ENCODE measurements at places on chromosomes 5 and 9.

GRCh38 chr5:138721979-138722378 is 31.2 kb upstream of the CTNNA1 start:
- DNase-seq: no peak

- no peak for DNase-seq
Measured at GRCh38 chr5:180338001-180338707, 15.0 kb downstream of the GFPT2 start.

DNA sequence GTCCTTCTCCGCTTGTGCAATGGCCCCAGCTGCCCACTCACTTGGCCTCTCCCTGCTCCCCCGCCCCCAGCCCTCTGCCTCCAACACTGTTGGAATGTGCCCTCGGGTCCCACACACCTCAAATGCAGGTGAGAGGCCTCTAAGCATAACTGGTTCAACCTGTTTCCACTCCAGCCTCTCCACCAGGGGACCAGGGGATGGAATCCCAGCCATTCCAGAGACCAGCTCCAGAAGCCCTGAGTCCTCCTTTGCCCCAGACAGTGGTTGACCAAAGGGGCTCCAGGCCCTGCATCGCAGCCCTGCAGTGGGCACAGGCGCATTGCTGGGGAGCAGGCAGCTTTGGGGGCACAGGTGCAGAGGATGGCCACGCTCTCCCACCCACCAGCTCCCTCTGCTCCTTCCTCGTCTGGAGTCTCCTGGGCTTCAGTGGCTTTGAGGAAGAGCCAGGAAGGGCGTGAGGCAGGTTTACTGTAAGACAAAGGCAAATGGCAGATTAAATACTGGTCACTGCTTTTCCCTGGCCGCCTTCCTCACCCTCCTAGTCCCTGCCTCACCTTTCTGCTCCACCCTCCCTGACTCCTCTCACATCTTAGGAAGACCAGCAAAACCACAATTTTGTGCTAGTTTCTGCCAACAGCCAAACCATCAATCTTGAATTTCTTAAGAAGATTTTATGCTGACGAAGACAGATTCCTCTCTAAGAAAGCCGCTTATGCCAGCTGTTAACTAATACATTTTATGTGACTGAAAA is 29.1 kb upstream of the IRX2 start:
- DNase-seq: no peak

DNA sequence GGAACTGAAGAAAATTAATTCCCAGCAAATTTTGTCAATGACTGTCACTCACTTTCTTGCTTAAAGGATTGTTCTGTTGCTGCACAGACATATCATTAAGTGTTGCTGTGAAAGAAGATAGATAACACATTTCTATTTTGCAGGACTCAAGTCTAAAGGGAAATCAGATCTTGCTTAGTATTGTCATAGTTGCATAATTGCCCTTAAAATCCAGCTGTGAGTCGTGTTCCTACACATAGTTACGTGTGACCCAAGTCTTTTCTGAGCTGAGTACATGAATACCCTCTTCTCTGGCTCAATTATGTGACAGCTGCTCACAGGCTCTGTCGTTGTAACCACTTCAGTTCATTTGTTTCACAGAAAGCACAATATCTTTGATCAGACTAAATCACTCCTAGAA is 390.8 kb downstream of the DTWD2 start:
- no peak for DNase-seq

DNA sequence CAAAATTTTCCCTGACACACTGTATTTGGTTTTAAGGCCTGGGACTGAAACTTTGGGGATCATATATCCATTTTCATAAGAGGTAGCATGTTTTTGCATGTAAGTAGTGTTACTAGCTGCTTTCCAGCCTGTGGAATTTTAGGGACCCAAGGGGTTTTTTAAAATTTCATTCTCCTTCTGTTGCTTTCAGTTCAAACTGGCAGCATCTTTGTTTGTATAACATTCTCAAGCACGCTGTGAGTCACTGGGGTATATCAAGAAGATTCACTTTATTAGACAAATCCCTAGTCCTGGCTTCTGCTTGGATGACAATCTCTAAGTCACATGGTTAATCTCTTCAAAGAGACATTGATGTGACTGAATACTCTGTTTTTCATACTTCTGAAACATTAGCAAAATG is 479.0 kb downstream of the CYLC2 start:
- DNase-seq: peak; percentile 13

- DNase-seq: no peak
Measured at GRCh38 chr5:116930616-116931015, 356.0 kb upstream of the SEMA6A start.

- DNase-seq: no peak
Measured at GRCh38 chr9:134678206-134678605, 36.6 kb downstream of the COL5A1 start.

DNA sequence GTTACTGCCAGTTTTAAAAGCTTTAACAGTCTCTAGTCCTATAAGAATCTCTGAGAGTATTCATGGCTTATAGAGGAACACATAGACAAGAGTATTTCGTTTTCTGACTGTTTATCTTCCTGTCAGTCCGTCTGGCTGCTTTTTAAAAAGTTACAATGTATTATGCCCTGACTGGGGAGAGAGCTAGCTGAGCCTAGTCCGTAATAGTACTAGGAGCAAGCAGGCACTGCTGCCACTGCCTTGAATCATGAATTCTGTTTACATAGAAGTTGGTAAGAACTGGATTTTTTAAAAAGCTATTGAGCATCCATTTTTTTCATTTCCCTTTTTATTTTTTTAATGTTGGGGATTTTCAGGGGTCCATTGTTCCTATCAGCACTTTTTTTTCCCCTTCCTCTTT is 26.6 kb downstream of the XPA start:
- no peak for DNase-seq

DNA sequence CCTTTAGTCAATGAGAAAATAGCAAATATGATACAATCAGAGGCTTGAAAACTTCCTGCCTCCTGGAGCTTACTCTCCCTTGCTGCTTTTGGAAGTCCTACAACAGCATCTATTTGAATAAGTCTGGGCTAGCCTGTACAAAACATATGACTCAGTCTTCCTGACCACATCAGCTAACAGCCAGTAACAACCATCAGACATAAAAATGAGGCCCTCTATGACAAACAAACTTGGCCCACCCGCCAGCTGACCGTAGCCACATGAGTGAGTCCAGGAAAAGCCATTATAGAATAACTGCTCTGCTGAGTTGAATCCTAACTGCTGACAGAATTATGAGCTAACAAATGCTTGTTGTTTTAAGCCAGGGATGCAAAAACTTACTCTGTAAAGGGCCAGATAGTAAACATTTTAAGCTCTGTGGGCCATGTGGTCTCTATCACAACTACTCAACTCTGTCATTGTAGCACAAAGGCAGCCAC is 347.6 kb downstream of the PTPRD start:
- DNase-seq: no peak

DNA sequence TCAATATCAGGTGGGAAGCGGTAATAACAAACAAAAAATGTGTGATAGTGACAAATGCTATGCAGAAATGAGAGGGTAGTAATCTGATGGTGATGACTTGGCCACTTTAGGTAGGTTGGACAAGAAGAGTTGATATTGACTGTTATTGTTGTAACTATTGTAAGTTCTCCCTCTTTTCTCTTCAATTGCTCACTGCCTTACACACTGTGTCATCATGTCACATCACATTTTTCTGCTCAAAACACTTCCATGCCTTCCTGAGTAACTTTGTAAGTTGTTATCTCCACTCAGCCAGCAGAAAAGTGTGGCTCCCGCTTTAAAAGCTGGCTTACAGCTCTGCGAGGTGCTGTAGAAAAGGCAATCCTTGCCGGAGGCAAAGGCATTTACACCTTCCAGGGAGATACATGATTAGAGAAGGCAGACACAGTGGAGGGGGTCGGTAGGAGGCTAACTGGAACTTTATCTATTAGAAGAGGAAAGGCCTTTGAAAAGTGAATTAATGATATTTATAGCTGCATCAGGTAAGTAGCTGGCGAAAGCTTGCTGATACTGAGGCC is 85.2 kb upstream of the CLINT1 start:
- no peak for DNase-seq

DNA sequence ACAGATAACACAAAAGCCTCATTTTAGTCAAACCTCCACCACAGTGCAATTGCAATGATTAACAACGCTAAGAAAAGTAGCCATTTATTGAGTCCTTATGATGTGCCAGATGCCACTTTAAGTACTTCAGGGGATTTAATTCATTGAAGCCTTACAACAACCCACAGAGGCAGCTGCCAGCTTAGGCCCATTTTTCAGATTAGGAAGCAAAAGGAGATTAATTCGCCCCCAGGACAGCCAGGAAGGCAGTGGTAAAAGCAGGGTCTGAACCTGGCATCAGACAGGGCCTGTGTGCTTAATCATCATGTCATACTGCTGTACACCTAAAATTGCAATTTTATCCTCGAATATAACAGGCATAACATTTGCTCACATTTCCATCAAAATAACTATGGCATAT is 23.9 kb downstream of the MED27 start:
- no peak for DNase-seq

- DNase-seq: no peak
Measured at GRCh38 chr9:5524090-5524489, 13.8 kb downstream of the PDCD1LG2 start.

GRCh38 chr5:62614355-62614754 is 35.7 kb downstream of the LRRC70 start:
- no peak for DNase-seq

DNA sequence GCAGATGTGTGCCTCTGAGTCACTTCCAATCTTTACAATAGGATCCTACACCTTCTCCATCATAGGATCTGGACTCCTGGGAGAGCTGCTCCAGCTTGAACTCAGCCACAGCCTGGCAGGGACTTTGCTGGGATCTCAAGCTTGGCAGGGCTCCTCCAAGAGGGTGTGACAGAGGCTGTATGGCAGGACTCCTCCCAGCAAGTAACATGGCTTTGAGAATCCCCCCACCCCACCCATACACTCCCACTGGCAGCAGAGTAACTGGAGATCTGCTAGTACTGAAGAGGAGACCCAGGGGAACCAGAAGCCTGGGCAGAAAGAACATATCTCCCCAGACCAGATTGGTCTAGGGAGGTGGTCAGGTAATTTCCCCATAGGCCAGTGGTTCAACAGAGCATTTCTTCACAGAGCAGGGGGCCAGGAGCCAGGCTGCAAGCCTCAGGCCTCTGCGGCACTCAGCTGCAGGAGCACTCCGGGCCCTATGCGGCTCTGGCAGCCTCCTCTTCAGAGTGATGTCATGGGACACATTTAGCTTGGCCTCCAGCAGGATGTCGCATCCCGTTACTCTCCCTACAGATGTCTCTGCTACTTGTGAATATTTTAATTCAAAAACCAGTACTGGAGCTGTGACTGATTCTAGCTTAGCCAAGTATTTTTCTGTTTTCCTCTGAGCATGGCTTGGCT is 1.7 kb upstream of the ACSL6 start:
- DNase-seq: no peak

DNA sequence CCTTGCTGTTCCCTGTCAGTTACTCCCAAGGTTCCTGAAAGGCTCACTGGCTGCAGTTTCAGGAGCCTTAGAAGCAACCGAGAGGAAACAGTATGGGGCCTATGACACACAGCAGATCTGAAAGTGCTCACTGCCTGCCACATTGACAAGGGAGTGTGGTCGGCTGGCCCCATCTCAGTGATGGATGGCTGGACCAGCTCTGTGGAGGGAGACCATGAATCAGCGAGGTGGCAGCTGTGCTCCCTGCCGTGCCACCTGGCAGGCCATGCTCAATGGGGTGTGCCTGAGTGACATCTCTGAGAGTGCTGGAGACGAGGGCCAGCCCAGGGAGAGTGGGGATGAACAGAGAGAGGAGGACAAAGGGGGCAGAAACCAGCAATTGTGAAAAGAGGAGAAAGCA is 49.1 kb downstream of the DOCK2 start:
- DNase-seq: no peak

GRCh38 chr9:5453004-5453403 is 2.7 kb downstream of the CD274 start:
- DNase-seq: peak; percentile 49

DNA sequence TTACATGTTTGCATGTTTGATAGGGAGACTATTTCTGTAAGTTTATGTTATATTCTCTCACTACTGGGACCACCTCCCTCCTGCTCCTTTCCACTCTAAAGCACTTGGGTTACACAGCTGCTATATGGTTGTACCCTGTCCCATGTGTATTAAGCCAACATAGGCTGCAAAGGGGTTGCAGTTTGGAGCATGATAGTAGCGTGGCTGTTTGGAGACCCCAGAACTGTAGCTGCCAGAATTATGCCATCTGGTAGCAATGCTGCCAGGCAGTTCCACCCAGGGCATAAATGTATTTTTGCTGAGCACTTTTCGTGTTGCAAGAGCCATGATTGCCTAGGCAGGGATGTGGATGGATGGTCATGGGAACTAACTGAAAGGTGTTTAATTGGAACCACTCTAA is 81.8 kb downstream of the CNTLN start:
- DNase-seq: no peak

- DNase-seq: no peak
Measured at GRCh38 chr9:98576354-98576753, 132.4 kb downstream of the GABBR2 start.

- DNase-seq: no peak
Measured at GRCh38 chr5:132204371-132205135, 23.1 kb downstream of the P4HA2 start.

DNA sequence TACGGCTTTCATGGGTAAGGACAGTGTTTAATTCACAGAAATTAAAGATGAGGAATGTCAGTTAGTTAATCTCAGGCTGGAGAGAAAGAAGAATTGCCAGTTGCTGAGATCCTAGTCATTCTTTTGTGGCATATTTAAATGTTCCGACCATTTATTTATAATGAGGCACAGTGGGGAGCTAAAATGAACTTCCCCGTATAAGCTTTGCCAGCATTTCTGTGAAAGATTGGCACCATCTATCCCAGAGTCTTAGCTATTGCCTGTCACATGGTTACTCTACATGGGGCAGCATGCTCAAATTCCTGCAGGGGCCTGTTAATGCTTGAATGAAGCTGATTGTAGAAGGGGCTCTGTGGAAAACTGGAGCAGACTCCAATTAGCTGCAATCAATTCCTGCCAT is 314.1 kb downstream of the PRELID2 start:
- no peak for DNase-seq

GRCh38 chr9:73143711-73144328 is 7.8 kb upstream of the ANXA1 start:
- peak; percentile 89 for DNase-seq

DNA sequence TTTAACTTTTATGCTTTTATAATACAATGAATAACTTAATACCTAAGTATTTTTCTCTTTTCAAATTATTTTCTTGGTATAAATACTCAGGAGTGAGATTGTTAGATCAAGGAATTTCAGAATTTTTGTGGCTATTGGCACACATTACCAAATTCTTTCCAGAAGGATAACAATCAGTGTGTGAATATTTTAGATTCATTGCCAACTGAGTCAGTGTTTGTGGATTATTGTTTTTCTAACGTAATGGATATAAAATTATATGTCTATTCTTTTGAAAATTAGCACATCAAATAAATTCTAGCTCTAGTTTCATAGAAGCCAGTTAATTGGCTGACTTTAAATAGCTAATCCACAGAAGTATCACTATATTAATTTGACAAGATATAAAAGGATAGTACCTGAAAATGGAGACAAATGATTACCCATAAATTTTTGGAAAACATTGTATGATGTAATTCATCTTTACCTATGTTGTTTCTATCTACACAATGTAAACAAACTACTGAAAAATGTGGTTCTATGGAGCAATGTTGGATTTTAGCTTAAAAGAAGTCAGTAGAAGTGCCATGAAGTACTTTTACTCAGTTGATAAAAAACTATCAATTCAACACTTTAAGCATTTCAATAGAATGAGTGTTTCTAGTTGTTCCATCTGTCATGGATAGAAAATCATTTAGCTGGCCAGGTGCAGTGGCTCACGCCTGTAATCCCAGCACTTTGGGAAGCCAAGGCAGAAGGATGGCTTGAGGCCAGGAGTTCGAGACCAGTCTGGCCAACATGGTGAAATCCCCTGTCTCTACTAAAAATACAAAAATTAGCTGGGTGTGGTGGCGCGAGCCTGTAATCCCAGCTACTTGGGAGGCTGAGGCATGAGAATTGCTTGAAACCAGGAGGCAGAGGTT is 185.1 kb downstream of the ADAMTSL1 start:
- peak; percentile 75 for DNase-seq
